Stimulated activated naive CD4-positive, alpha-beta T cell treated with Interleukin-2 at 50 U/mL for 16 hours (primary cell): ENCODE measurements at places on chromosomes 5 and 9.

DNA sequence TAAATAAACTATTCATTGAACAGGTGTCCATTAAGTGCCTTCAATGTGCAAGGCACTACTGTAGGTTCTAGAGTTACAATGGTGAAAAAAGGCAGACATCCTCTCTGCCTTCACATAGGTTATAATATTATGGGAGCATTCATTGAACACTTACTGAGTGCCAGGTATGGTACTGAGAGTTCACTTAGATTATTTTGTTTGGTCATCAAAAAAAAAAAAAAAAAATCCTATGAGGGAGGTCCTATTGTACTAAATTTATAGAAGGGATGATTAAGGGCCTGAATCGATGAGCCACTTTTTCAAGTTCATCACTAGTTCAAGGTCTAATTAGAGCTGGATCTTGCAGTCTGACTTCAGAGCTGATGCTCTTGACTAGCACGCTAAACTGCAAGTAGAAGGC, 22.8 kb upstream of the PANK3 start:
- no peak for DNase-seq

GRCh38 chr5:45417285-45417998, 278.7 kb downstream of the HCN1 start:
- no peak for DNase-seq

DNA sequence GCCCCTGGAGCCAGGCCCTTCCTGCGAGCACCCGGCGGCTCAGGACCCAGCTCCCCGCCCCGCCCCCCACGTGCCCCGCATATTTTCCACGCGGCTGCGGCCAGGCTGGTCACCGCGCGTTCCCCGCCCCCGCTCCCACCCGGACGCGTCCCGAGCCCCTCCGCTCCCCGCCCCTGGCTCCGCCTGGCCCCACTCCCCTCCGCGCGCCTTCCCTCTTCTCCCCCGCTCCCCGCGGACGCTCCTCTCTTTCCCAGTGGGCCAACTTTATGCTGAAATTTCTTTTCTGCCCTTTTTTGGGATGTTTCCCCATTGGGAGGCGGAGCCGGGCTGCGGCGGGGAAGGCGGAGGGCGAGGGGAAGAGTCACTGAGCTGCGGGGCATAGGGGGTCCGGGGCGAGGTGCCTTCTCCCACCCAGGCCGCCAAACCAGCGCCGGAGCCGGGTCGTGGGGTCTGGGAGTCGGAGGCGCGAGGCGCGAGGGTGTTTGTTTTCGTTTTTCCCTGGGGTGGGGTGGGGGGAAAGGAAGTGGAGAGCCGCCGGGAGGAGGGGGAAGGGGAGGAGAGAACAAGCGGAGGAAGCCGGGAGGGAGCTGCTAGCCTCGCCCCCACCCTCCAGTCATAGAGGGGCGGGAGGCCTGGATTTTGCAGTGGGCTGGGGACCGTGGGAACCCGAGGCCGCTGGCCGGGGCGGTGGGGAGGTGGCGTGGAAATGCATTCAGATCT, 1.0 kb upstream of the TPM2 start:
- peak; percentile 32 for DNase-seq

DNA sequence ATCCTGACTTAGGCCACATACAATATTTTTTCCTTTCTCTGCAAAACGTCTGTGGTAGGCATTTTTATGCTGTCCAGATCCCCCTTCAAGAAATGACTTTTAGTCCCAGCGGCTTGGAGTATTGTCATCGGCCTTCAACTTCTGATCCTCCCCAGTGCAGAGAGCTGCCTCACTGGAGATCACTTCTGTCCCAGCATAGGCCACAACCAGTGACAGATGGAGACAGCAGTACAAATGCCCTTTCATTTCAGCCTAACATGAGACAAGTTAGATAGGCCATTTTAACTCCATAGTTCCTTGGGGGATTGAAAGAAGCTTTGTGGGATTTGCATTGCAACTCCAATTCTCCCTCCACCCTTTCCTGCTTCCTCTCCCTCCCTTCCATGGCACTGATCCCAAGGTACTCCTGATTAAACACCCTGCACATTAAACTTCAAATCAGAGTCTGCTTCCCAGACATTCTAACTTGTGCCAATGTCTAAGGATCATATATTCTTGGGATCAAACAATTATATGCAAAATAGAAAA, 3.2 kb upstream of the MAMDC2 start:
- DNase-seq = no peak

- no peak for DNase-seq
Measured at GRCh38 chr5:21654-22233, 70.2 kb upstream of the PLEKHG4B start.

GRCh38 chr5:106530150-106530549, 1140.6 kb downstream of the EFNA5 start:
- DNase-seq = no peak

DNA sequence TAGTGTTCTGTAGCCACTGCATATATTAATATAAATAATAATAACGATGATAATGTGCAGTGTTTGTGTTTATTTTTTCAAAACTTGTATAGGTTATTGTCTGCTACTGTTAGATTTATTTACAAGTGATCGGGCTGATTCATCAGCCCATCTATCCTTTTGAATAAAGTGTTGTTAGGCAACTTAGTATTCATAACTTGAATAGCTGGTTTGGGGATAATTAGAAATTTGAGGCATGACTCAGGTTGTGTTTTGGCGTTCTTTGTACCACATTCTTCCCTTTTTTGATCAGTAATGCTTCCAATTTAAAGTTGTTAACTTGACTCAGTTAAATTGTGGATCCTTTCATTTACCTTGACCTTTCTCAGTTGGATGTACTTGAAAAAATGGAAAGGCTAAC, 69.7 kb downstream of the FOCAD start:
- DNase-seq = no peak

- DNase-seq = no peak
Measured at GRCh38 chr9:755454-756381, 85.8 kb upstream of the DMRT1 start.

DNA sequence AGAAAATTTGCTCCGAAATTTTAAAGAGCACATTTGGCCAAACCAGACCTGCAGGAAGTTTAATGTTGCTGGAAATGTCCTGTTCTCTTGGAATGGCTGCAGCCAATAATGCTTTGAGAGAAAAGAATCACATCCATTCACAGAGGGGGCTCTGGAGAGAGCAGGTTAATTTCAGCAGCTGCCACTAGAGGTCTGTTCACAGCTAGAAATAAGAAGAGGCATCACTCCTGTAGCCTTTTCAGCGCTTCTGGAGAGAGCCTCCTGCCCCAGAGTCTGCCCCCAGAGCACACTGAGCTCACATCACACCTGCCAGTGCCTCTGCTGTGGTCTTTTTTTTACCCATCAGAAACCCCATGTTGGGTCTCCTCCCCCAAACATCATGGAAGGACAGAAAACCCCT, 124.8 kb upstream of the RAD23B start:
- DNase-seq = no peak

- DNase-seq = no peak
Measured at GRCh38 chr9:124580186-124580585, 73.0 kb upstream of the NR5A1 start.
